ENCODE measurements at places on chromosomes 7 and 10. TPM values are rescaled to one million over a fixed set of nuclear protein-coding genes. Genes with fewer than 3 reads are reported as not detected.

LIPF gene
- not detected for total RNA-seq

HYAL4 gene
- not detected for total RNA-seq

BBS9 gene
- 9.0 TPM for total RNA-seq

SCD gene
- total RNA-seq: 163 TPM

TMEM120A gene
- 11.5 TPM for total RNA-seq

POLR2J2 gene
- total RNA-seq: 3.8 TPM

DYNC1I1 gene
- not detected for total RNA-seq

AGAP9 gene
- total RNA-seq: 3.6 TPM

TMEM184A gene
- total RNA-seq: 6.7 TPM

KAZALD1 gene
- total RNA-seq: 36.1 TPM

ABCA13 gene
- total RNA-seq: not detected

ACTL6B gene
- total RNA-seq: not detected

AKAP9 gene
- 24.4 TPM for total RNA-seq

CTAGE4 gene
- total RNA-seq: 0.12 TPM

PON1 gene
- not detected for total RNA-seq

MMD2 gene
- not detected for total RNA-seq

DEPP1 gene
- total RNA-seq: 0.89 TPM

VIPR2 gene
- 0.30 TPM for total RNA-seq

LRRC4 gene
- total RNA-seq: not detected
